ENCODE measurements at places on chromosomes 5 and 9.
A peak's percentile ranks its signal among the peaks of the same experiment; 100 is the strongest.

- DNase-seq, result no peak
These were observed 45.6 kb downstream of the SUB1 start for GRCh38 chr5:32630867-32631491.

DNA sequence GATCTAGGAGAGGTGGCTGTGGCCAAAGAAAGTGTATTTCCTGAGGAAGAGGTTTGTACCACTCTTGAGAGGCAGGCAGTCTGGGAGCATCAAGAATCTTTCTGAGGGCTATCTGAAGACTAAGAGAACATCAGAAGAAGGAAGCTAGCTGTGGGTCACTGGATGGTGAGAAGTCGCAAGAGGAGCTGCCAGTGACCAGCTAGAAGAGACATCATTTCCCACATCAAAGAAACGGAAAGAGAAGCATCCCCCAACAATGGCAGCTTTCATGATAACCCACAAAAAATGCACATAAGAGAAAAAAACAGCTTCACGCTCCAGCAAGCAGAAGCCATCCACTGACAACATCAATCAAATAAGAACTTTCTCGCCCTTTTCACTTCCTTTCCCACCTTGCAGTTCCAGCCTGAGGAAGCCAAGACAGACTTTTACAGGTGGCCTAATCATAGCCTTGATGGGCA lies 25.0 kb upstream of the CEP78 start:
- DNase-seq, result no peak

DNA sequence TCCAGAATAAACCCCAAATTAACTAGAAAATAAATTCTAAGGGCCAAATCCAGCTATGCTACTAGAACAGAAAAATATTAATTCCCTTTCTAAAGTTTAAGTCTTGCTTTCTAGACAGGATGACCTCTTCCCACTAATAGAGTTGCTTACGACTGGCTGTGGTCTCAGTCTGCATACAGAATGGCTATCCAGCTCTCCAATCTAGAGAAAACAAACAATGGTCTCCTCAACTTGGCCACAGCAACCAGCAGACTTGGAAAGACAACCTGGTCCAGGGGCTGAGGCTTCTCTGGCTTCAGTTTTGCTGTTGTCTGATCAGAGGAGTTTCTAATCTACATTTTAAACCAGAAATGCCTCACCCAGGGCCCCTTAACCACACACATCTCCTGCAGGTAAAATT lies 28.9 kb downstream of the RASEF start:
- DNase-seq, result peak; percentile 30

GRCh38 chr5:148811756-148812155 lies 14.7 kb upstream of the ADRB2 start:
- no peak for DNase-seq

GRCh38 chr9:32701321-32702022 lies 66.0 kb upstream of the TAF1L start:
- no peak for DNase-seq

GRCh38 chr5:32232441-32233219 lies 58.5 kb upstream of the GOLPH3 start:
- peak; percentile 58 for DNase-seq

GRCh38 chr5:107474716-107475489 lies 195.8 kb downstream of the EFNA5 start:
- DNase-seq, result no peak

GRCh38 chr5:119279093-119279492 lies 76.7 kb upstream of the TNFAIP8 start:
- DNase-seq, result no peak

- no peak for DNase-seq
These were observed 6.0 kb upstream of the FAM163B start for GRCh38 chr9:133615186-133615585.
